ENCODE measurements at places on chromosomes 5 and 9.

DNA sequence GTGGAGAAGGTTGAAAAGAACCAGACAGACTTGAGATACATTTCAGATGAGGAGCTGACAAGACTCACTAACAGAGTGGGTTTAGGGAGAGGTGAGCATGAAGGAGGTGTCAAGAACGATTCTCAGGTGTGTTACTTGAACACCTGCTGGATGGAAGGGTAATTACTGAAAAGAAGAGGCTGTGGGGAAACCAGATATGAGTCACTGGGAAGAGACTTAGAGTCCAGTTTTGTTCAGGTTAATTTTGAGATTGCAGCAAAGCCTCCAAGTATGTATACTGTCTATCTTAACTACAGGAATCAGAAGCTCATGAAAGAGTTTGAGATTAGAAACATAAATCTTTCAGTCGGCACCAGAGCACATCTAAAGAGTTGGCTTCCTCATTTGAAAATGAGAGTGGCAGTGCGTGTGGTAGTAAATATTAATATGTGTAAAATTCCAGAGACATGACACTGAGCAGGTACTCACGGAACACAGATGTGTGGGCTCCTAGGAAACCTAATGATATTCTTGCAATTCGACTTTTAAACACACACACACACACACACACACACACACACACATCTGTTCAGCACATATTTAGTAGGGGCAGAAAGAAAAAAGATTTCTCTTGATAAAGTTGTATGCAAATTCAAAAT is 197.1 kb downstream of the CDH18 start:
- DNase-seq: no peak

DNA sequence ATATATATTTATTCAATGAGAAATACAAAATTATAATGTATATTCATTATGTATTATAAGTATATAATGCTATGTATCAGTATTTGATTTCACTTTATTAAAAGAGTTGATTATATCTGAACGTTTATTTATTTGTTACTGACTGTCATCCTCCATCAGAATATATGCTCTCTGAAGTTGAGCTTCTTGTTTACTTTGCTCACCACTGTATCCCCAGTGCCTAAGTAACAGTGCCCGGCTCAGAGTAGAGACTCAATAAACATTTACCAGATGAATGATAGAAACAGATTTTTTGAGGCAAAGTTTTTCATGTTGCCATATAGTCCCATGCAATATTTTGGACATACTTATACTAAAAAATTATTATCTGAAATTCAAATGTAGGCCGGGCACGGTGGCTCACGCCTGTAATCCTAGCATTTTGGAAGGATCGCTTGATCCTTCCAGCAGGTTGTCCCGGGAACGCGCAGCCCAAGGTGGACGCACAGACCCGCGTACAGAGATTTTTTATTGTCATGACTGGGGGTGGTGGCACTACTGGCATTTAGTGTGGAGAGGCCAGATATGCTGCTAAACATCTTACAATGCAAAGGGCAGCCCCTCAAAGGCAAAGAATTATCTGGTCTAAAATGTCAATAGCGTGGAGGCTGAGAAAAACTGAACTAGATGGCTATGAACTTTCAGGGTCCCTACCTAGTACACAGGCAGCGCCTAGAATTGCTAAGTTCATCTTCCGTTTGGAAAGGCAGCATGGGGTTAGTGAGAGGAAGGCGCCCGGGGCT is 761 bp upstream of the DNAJC25 start:
- DNase-seq: no peak

GRCh38 chr5:6492934-6493333 is 44.3 kb downstream of the UBE2QL1 start:
- no peak for DNase-seq

DNA sequence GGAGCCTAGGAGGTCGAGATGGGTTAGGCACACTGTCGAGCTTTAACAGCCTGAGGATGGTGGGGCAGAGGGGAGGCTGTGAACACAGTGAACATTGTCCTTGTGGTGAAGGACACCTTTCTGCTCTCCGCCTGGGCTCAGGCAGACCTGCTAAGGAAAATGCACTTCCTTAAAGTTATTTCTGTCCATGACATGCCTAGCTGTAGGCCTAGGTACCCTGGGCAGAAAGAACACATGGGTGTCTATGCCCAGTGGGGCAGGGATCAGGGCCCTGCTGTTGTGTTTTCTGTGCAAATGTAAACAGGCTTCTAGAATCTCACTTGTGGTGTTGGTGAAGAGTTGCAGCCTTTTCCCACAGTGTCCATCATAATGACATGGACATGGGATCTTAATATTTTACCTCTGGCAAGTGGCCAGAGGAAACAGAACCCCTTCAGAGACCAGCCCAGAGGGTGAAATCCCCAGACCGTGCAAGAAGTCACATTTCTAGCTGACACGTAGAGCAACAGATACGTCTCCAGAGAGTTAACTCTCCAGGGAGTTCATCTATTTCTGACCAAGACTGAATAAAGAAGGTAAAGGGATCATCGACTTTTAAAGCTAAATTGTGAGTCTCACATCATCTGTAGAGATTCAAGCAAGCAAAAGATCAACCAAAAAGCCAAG is 79.2 kb downstream of the C9orf152 start:
- DNase-seq: peak; percentile 11

- no peak for DNase-seq
Measured at GRCh38 chr9:17519761-17520160, 59.1 kb upstream of the SH3GL2 start.

DNA sequence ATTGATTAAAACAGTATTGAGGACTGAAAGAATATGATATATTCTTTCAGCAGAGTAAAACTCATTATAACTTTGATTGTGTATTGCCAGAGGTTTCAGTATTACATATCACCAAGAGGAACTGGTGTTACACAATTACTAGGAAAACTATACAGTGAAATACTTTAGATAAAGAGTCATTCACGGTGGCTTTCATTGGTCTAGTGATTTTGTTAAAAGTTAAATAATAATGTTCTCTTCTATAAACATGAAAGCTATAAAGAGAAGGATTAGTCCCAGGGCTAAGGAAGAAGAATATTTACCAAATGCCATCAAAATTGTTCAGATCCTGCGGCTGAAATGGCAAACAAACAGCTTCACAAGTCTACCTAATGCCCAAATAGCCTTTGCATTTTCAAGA is 306.2 kb downstream of the SEMA5A start:
- DNase-seq: no peak

- DNase-seq: no peak
Measured at GRCh38 chr5:126188804-126189203, 234.4 kb upstream of the GRAMD2B start.

DNA sequence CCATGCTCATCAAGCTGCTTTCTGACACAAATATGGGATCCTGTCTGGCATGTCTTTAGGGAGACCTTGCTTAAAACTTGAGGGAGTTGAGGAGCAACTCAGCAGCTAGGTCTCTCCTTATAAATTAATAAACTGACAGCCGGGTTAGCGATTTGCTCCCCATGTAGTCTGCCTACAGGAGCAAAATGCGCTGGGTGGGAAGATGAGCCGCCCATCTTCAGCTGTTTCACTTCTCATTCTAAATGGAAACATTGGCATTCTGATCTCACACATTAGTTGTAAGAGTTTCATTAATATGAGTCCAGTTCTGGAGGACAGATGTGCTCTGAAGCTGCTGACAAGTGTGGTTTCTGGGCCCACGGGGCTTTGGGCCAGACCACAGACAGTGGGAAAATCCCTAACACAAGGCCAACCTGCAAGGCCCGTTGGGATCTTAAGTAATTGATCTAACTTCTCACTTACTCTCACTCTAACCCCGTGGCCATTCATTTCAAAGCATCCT is 197.0 kb downstream of the MCTP1 start:
- no peak for DNase-seq

DNA sequence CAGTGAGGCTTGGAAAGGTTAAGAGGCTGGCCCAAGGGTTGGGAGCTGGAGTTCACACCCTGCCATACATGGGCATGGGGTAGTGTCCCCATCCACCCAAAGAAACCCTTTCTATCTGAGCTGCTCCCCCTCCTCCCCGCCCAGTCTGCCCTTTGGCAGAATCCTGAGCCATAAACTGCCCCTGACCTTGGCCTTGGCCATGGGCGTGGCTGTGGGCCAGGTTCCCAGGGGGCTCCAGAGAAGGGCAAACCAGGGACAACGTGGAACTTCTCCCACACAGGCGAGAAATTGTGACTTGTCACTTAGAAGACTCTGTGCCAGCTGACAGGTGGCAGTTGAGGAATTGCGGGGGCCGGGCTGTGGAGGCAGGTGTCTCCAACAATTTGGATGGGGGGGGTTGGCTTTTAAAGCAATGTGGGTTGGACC is 4.8 kb downstream of the FAM78A start:
- no peak for DNase-seq

DNA sequence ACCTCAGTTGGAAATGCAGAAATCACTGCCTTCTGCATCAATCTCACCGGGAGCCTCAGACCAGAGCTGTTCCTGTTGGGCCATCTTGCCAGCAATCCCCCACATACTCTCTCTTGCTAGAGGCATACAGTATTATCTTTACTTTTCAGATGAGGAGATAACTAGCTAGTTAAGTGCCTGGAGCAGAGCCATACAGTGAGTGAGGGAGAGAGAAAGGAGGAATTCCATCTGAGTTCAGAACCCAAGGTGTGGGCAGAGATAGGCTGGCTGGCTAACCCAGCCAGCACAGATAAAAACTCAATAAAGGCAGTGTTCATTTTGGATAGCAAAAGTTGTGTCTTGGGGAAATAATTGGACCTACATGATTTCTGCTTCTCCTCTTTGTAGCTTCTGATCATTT is 268.0 kb upstream of the KIF2A start:
- DNase-seq: no peak

GRCh38 chr9:15271403-15271802 is 35.6 kb downstream of the TTC39B start:
- no peak for DNase-seq

GRCh38 chr9:35110327-35110761 is 5.3 kb downstream of the ATOSB start:
- no peak for DNase-seq

DNA sequence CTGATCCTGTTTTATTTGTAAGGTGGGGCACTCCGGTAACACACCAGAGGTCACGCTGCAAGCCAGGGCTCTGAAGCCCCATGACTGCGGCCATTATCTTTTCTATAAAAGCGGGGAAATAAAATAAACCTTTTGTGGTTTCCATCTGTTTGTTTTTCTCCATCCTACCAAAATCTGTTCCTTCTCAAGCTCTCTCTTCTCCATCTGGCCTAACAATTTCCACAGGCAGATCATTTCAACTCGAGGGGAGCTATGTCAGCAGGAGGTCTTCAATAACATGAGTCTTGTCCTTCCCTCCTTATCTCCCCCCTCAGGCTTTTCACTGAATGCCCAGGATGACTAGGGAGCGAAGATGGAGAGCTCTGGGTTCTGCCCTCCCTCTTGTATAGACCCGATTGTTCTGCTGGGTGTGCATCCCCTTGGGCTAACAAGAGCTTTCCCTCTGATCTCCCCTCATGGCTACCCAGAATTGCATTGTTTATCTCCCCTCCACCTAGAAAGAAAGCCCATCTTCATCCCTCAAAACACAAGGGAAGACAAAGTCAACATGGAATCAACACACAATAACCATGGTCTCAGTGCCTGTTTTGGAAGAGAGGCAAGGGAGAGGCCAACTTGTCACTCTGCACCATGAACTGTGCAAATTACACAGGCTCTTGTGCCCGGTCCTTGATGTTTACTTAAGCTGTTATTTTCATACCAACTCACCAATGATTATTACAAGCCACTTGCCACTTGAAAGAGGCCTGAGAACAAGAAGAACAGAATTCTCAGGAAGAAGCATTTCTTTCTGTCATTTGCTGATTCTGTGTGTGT is 187.8 kb downstream of the FANCC start:
- DNase-seq: no peak

- no peak for DNase-seq
Measured at GRCh38 chr5:81316571-81316970, 15.2 kb downstream of the ZCCHC9 start.

DNA sequence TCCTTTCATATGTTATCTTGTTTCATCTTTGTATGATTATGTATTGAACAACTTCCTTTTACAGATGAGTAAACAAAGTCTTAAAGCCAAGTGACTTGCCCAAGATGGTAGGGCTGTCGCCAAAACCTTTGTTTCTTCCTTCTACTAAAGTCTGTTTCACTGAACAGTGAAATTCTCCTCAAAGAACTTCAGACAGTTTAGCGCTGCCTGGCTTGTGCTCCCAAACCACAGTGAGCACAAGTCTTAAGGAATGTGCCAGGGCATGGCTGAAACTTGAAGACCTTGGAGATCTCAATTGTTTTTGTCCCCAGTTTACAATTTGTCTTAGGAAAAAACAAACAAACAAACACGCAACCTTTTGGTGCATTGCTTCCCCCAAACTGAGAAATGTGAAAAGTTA is 273.5 kb downstream of the CRB2 start:
- DNase-seq: no peak
